ENCODE measurements at places on chromosomes 6 and 20. TPM values are rescaled to one million over a fixed set of nuclear protein-coding genes. Genes with fewer than 3 reads are reported as not detected.

DNA sequence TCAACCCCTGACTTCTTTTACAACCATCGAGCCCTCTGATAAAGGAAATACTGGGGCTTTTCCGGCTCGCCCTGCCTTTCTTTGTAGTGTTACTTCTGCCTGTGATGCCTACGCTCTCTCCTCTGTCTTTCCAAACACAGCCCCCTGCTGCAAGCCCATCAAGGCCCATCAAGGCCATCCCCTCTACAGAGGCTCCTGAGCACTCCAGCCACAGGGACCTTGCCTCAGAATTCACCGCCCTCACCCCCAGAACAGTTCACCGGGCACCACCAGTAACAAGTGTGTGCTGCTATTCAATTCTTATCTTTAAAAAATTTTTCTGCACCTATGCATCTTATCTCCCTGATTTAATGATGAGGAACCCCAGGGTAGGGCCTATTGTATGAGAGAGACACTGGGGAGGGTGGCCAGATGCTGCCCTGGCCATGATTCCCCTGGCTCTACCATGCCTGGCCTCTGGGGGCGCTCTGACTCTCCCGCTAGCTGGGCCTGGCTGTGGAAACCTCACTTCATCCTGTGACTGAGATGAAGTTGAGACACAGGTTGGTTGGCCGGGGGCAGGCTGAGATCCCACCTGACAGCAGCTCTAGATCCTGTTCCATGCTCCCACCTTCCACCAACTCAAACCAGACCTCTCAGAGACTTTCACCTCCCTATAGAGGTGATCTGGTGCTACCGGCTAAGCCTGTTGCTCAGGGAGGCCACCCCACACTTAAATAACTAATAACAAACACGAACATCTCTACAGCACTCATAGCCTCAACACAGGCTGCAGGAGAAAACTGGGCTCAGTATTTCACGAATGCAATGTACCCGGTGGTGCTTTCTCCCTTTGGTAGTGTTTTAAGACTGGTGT, 19.2 kb upstream of the GLP1R start:
- DNase-seq, result peak; percentile 55

GRCh38 chr6:56688521-56688920, 45.8 kb upstream of the DST start:
- DNase-seq, result no peak

DNA sequence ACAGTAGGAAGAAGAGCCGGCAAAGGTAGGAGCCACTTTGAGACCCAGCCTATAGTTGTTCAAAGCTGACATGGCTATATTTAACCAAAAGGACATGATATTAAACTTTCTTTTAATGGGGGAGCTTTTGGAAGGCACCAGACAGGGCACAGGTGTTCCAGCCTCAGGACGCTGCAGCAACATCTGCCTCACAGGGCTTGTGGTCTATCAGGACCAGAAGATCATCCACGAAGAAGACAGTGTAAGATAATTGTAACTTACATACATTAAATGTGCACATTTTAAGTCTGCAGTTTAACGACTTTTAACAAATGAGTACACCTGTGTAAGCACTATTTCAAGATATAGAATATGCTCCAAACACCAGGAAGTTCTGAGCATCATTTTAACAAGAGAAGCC, 168.2 kb upstream of the PMEPA1 start:
- no peak for DNase-seq

GRCh38 chr20:44135012-44135412, 52.0 kb downstream of the JPH2 start:
- no peak for DNase-seq

- DNase-seq, result no peak
These were observed 20.2 kb downstream of the MAP3K4 start for GRCh38 chr6:161011492-161012480.

DNA sequence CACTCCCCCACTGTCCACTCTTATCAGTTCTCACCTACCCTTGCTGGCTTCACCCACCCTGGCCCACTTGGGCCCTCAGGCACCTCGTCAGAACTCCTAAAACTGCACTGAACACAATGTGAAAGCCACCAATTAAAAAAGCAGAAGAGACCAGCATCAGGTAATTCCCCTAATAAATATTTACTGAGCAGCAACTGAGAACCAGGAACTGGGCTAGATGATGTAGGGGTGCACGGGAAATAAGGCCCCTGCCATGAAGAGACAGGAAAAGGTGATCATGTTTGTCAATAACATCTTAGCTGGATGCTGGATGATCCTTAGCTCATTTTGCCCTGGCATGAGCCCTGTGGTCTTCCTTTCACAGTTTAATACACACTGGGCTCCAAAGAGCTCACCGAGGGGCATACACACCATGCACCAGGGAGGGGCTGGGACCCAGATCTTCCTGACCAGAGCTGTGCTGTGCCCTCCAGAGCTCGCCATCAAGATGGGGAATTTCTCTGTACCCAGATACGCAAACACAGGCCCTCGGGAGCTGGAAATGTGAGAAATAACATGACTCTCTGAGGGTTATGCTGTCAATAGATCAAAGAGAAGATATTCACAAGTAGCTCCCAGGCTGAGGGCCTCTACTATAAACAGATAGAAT, 113.6 kb upstream of the SLC22A16 start:
- no peak for DNase-seq

DNA sequence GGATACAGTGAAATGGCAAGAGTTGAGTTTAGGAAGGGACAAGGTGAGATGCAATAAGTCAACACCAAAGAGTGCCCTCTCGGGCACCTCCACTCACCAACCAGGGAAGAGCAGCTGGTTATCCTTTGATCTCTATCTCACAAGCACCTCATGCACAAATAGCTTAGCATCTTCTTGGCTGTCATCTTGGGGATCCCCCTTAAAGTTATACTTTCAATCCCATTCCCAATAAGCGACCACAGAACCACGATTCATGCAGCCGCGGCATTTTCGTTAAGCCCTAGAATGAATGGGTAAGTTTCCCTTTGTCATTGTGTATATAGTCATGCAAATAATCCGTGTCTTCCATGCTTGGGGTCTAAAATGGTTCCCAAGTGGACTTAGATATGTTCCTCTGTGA, 73.5 kb downstream of the ADTRP start:
- no peak for DNase-seq

DNA sequence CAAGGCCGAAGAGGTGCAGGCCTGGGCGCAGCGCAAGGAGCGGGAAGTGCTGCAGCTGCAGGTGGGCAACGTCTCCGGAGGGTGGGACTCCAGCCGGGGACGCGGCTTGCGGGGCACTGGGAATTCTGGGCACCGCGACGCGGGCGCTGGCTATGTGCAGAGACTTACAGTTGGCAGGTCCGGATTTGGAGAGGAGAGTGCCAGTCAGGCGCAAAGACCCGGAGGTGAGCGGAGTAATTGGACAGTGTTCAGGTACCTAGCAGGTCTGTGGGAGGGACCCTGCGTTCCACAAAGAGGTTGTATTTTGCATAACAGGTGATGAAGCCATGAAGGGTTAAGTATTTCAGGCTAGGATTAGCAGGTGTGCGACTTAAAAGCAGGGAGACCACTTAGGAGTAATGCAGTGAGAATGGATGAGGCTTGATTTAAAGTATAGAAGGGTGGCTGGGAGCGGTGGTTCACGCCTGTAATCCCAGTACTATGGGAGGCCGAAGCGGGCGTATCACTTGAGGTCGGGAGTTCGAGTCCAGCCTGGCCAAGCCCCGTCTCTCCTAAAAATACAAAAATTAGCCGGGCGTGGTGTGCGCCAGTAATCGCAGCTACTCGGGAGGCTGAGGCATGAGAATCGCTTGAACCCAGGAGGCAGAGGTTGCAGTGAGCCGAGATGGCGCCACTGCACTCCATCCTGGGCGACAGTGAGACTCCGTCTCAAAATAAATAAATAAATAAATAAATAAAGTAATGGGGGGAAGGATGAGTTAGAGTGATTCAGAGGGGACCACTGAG, 1.0 kb downstream of the MRPS26 start:
- DNase-seq, result no peak

DNA sequence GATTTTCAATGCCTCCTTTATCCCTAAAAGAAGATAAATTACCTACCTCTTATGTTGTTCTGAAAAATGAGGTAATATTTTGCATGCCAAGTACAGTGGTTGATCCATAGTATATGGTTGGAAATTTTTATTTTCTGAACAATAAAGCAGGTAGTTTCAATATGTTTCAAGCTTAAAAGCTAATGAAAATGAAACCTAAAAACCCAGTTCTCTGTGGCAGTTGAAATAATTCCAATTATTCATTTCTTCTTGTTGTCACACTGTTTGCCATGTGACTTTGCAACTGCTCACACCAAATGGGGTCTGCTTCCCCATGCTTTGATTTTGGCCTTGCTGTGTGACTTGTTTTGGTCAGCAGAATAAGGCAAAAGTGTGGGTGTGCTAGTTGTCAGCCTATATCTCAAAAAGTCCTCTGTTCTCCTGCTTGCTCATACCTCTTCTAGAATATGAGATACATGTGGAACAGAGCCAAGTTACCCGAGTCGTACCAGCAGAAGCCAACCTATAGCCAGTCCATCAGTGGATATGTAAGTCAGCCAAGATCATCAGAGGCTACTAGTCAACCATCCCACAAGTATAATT, 197.2 kb upstream of the THEMIS start:
- DNase-seq, result no peak

DNA sequence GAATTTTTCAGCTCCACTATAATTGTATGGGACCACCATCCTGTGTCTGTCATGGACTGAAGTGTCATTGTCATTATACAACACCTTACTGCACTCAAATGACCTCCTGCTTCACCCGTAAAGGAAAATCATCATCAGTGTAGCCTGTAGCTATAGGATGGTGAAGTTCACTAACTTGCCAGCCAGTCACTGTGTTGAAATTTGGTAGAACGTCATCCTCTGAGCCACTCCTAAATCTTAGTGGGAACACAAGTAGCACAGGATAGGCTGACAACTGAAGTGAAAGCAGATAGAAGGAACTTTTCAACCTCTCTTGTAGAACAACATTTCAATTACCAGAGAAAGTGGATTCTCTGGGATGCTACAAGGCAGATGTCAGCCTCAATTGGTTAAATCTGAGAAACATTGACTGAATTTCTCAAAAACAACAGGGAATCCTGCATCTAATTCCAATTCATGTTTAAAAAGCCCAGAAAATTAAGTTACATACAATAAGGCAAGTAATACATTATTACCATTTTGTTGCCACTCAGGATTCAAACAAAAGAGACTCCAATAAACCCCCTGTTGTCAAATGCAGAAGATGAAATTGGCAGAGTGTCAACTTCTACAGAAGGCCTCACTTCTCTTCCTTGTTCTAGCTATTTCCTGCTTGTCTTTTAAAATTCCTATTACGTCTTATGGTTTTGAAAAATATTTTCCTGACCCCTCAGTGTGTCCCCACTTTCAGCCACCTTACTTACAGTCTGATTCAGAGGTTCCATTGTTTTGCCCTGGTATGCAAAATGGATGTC, 647.9 kb upstream of the AGPAT4 start:
- DNase-seq, result no peak

DNA sequence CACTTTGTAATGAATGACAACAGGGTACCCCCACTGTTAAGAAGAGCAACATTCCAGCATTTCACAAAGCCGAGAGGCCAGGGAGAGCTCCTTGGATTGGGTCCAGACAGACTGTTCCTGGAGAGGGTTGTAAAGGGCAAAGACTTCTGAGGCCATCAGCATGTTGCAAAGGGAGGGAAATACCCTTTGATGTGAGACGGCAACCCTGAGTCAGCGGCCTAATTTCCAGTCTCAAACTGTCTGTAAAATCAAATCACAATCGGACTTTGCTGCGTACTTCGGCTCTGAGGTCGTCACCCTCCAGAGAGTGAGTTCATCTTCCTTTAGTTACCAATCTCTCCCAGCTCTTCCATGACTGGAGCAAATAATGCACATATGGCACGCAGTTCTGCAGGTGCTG, 101.0 kb upstream of the DTNBP1 start:
- no peak for DNase-seq

DNA sequence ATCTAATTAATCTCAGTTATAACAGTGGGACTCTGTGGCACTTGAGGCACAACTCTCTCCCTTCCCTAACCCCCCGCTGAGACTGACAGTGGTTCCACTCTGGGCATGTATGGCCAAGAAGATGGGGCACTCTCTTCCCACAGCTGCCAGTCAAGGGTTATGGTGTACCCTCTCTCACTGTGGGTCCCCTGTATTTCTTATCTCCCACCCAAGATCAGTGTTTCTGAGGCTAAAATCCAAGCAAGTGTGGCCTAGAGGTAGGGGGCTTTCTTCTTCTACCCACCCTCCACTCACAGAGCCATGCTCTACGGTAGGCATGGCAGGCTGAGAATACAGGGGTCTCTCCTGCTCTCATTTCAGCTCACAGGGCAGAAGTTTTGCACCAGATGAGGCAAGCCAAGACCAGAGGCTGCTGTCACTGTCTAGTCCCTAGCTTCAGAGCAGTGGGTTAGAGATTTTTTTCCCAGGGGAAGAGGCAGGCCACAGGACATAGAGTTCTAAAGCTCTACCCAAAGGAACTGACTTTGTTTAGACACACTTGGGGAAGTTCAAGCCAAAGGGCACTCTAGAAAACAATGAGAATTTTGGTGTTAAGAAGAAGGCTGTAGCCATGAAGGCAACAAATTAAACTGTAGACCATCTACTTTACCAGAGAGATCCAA, 31.7 kb upstream of the HINT3 start:
- DNase-seq, result no peak

GRCh38 chr6:20777801-20778200, 243.5 kb downstream of the CDKAL1 start:
- no peak for DNase-seq

GRCh38 chr6:11113038-11113437, 1.5 kb upstream of the ERVFRD-1 start:
- DNase-seq, result no peak

DNA sequence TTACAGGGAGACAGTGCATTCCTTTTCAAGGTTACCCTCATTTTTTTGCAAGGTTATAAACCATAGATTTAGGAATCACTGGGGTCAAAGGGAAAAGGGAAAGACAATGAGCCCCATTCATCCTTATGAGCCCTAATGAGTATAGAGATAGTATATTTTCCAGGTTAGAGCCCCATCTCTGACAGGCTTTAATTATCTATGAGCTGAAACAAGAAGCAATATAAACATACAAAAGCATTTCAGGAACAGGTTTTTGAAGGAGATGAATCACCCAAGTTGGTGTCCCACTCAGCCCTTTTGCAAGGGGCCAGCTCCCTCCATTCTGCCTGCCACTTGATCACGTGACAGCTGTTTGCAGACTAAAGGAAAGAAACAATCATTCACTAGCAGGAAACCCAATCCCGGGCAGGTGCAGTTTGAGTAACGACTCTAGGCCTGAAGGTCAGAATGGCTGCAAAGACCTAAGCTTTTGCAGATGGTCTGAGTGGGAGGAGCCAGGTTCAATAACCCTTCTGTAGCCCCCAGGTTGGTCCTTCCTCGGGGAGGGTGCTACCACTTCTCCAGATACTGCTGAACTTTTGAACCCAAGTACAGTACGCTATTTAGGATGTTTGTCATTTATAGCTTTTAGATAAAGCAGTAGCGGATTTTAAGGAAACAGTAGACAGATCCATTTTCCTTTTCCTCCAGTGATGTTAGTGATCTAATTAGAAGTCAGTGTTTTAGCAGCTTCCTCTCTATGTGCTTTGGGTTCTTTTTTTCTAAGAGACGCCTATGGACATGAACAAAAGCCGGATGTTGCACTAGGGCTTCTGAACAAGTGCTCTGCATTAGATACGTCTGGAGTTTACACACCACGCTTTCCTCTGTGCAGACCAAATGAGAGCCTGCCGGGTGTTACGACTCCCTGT, 253.2 kb downstream of the SOX4 start:
- DNase-seq, result peak; percentile 14

The HLA-F gene
- total RNA-seq, result 1,621 TPM

The IP6K3 gene
- total RNA-seq, result not detected

The CST2 gene
- total RNA-seq, result not detected

The SLA2 gene
- total RNA-seq, result 116 TPM

The DUSP15 gene
- total RNA-seq, result not detected

The OXT gene
- total RNA-seq, result not detected
